ENCODE measurements at places on chromosomes 1 and 21.

- DNase-seq, result no peak
Measured at GRCh38 chr1:30303387-30303786, 420.0 kb downstream of the MATN1 start.

DNA sequence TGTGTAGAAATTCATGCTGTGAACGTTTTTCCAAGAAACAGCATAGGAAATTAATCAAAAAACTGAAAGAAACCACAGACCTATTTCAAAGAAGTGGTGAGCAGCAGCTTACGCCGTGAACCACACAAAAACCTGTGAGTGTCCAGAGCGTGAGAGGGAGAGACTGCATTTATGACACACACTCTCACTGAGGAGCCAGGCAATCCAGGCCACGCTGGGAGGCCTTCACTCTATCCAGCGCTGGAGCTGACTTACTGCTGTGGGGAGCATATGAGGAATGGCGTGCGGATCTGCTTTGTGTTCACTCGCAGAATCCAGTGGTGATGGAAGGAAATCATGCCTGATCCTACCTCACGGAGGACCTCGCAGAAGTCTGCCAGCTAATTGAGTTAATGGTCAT is 12.7 kb downstream of the ADAMTS1 start:
- DNase-seq, result no peak

DNA sequence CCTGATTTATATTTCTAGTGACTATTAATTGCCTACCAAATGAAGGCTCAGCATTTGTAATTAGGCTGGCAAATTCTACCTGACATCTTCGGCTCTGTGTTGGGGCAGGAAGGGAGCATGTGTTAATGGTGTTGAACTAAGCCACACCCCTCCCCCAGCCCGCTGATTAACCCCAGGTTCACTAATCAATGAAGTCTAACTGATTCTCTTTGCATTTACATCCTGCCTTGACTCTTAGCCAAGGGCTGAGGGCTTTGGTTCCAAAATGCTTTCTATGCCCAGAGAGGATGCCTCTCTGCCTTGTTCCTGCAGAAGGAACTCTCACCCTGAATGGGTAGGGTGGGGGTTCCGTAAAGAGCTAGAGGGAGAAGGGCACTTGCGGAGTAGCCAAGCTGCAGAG is 393.1 kb downstream of the CAMTA1 start:
- no peak for DNase-seq

DNA sequence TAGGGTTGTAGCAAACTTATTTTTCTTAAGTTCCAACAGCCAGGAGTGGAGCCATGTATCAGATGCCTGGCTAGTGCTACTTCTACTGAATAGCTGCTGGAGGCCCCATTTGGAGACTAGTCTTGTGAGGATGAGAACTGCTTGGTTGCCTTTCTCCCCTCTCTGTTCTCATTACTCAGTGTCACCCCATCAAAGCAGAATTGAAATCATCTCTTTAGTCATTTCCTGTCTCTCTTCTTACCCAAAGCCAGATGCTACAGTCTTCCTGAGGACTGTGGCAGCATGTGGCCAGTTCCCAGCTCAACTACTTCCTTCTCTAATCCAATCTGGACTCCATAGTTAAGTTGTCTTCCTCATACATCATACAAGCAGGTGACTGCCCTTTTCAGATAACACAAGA is 197.5 kb downstream of the BRINP2 start:
- no peak for DNase-seq

DNA sequence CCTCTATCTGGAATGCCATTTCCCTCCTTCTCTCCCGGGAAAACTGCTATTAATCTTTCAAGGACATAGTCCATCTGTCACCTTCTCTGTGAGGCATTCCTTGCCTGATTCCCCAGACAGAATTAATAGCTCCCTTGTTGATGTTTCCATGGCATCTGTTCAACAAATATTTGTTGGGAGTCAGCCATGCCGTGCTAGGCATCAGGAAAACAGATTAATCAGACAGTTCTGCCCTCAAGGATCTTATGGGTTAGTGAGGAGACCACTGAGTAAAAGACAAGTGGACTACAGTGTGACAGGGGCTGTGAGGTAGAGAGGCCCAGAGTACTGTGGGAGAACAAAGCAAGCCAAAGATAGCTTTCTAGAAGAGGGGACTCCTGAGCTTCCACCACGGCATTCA is 11.4 kb upstream of the MAGOH start:
- no peak for DNase-seq

DNA sequence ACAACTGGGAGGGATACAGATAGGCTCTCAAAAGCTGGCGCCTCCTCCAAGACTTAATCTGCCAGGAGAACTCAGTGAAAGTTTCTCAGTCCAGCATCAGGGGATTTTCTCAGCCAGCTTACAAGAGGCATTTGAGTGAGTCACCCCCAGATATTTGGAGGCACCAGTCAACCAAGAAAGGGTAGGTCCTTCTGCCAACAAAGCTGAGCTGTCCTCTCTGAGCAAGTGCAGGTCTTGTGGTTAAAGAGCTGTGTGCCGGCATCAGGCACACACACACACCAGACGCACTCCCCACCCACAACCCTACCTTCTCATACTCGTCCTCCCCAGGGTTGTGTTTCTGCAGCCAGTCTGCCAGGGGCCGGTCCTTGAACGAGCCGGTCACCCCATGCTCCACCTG is 27.0 kb upstream of the PPP1R15B start:
- no peak for DNase-seq

- no peak for DNase-seq
Measured at GRCh38 chr21:34364921-34365320, 1.1 kb downstream of the KCNE2 start.

GRCh38 chr1:186518822-186519381 is 58.0 kb upstream of the PDC start:
- no peak for DNase-seq

DNA sequence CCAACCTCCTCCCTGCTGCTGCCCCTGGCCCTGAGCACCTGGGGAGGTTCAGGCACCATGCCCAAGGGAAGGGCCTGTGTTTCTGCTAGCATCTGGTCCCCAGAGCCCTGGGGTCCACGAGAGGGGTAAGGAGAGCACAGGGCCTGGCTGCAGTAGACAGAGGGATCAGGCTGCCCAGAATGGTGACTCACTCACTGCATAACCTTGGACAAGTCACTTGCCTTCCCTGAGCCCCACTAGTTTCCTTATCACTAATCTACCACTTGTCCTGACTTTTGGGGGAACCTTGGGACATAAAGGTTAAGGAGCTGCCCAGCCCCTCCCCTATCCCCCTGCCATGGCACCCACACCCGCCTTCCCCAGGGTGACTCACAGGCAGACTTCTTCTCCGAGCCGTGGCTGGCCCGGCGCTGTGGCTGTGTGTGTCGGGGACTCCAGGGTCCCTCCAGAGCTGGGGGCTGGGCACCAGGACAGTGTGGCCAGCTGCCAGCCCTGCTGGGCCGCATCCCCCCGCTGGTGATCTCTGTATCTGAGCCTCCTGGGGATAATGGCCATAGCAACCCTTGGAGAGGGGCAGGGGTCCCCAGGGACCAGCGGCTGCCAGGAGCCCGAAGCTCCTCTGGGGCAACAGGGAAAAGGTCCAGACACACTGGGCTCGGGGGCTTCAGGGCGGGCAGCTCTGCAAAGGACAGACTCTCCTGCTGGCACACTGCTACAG is 4.0 kb downstream of the ARHGEF19 start:
- DNase-seq, result no peak

DNA sequence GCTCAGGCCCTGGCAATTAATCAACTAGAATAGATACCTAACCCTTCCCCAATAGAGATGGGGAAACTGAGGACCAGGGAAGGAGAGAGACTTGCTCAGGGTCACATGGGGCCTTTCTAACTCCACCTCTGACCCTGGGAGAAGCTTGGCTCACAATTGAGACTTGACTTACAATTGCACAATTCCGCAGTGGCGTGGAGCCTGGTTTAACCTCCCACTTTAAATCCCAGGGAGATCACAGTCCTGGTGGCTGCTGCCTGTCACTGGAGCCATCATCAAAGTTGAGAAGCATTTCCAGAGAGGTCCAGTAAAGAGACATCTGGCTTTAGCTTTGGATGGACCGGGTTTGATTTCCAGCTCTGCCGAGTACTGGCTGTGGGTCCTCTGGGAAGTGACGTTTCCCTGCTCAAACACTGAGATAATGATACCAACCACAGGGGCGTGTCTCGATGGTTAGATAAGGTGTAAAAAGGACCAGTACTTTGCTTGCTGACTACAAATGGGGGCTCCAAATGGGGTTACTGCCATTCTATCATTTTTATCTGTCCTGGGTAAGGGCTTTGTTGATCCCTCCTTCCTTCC is 39.3 kb downstream of the TRIM62 start:
- DNase-seq, result no peak

GRCh38 chr1:7247158-7247557 is 461.9 kb downstream of the CAMTA1 start:
- DNase-seq, result no peak

GRCh38 chr1:14363707-14364413 is 234.6 kb upstream of the KAZN start:
- no peak for DNase-seq

GRCh38 chr1:229128066-229128608 is 142.8 kb upstream of the RAB4A start:
- DNase-seq, result no peak

- DNase-seq, result no peak
Measured at GRCh38 chr1:67831850-67832513, 1.3 kb downstream of the GNG12 start.
